ENCODE measurements at places on chromosomes 12 and 14. TPM values are rescaled to one million over a fixed set of nuclear protein-coding genes. Genes with fewer than 3 reads are reported as not detected.

DNA sequence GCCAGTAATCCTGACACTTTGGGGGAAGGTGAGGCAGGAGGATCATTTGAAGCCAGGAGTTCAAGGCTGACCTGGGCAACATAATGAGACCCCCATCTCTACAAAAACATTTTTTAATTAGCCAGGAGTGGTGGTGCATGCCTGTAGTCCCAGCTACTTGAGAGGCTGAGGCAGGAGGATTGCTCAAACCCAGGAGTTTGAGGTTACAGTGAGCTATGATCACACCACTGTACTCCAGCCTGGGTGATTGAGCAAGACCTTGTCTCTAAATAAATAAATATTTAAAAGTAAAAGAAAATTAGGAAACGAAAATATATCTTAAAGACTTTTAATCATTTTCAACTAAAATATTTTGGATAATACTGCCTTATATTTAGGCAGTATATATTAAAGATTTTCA, 25.9 kb downstream of the CKB start:
- no peak for DNase-seq

Gene NPAS3
- 0.01 TPM for polyA plus RNA-seq

GRCh38 chr12:47280543-47281300, 201.0 kb upstream of the AMIGO2 start:
- DNase-seq = no peak

- DNase-seq = no peak
These were observed 146.5 kb downstream of the ETV6 start for GRCh38 chr12:11795913-11796459.

GRCh38 chr14:92207012-92207927, 85.5 kb downstream of the CPSF2 start:
- DNase-seq = no peak

Gene SIX6
- polyA plus RNA-seq = not detected

Gene SIX1
- polyA plus RNA-seq = 0.01 TPM

DNA sequence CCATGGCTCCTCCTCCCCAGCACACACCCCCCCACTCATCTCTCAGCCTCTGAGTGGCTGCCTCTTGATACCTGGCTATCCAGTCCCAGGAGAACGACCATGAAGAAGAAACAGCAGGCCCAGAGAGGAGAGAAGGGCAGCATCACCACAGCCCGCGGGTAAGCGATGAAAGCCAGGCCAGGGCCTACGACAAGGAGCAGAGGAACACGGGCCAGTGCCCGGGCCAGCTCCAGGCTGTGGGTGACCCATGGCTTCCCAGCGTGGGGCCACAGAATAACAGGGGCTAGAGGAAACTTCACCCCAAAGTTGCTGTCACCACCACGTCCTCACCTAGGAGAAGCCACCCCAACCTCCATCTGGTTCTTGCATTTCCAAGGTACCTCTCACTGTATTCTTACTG, 10.4 kb upstream of the SLC6A12 start:
- DNase-seq = no peak

DNA sequence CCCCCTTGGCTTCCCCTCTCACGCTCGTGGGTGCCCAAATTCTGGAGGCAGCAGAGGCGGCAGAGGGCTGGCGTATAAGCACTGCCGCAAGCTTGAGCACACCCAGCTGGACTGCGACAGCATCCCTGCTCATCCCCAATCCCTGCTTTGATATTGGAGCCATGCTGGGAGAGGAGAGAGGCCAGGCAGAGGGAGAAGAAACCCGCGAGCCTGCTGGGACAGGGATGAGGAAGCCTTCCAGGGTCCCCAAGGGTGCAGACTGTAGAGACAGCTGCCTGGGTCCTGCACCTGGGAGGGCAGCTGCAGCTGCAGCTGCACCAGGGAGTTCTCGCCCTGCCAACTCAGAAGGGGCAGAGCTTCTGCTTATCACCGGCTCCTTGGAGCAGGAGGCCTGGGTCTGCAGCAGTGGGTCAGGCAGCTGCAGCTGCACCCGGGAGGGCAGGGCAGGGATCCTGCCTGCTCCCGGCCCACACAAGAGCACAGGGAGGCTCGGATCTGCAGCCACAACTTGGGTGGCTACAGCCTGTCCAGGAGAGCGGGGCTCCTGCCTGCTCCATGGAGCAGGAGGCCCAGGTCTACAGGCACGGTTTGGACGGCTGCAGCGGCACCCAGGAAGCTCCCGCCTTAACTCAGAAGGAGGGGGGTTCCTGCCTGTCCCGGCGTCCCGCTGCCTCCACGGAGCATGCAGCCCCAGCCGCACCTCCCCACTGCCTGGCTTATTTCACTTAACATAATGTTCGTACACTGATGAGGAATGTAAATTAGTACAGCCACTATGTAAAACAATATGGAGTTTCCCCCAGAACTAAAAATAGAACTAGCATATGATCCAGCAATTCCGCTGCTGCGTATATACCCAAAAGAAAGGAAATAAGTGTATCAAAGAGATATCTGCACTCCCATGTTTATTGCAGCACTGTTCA, 60.4 kb upstream of the SGPP1 start:
- no peak for DNase-seq

GRCh38 chr12:121781484-121781997, 11.9 kb downstream of the RHOF start:
- no peak for DNase-seq

Gene OR6C3
- not detected for polyA plus RNA-seq

DNA sequence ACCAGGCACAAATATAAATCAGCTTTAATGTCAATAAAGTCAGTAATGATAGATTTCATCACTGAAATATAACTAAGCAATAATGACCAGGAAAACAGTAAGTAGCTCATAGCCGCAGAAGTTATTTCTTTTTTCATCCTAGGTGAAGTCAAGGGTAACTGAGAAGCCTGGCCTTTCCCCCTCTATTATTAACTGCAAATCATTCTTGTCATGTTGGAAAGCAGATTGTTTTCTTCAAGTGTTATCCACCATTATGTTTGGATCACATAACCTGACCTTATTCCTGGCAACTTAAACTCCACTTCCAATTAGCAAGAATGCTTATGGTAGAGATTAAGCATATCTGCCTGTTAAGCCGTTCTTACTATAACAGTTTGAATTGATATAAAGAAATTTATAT, 603.4 kb upstream of the FOXG1 start:
- DNase-seq = no peak

Gene CGRRF1
- polyA plus RNA-seq = 19.5 TPM

Gene IFI27L1
- 17.4 TPM for polyA plus RNA-seq

- no peak for DNase-seq
These were observed 231.4 kb downstream of the PCNX1 start for GRCh38 chr14:71138448-71139293.

DNA sequence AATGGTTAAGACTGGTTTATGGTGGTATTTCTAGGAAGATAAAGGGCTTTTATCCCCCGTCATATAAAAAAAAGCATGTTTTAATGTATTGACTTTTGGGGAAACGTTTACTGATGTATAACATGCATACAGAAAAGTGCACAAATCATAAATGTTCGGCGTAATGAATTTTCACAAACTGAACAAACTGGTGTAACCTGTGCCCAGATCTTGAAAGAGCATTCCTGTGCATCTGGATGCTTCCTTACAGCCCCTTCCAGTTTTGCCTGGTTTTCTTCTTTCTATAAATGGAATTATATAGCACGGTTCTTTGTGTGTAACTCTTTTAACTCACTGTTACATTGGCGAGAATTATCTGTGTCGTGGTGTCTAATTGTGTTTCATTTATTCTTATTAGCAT, 693.8 kb upstream of the TBX3 start:
- DNase-seq = no peak

Gene ADGRD1
- polyA plus RNA-seq = not detected

DNA sequence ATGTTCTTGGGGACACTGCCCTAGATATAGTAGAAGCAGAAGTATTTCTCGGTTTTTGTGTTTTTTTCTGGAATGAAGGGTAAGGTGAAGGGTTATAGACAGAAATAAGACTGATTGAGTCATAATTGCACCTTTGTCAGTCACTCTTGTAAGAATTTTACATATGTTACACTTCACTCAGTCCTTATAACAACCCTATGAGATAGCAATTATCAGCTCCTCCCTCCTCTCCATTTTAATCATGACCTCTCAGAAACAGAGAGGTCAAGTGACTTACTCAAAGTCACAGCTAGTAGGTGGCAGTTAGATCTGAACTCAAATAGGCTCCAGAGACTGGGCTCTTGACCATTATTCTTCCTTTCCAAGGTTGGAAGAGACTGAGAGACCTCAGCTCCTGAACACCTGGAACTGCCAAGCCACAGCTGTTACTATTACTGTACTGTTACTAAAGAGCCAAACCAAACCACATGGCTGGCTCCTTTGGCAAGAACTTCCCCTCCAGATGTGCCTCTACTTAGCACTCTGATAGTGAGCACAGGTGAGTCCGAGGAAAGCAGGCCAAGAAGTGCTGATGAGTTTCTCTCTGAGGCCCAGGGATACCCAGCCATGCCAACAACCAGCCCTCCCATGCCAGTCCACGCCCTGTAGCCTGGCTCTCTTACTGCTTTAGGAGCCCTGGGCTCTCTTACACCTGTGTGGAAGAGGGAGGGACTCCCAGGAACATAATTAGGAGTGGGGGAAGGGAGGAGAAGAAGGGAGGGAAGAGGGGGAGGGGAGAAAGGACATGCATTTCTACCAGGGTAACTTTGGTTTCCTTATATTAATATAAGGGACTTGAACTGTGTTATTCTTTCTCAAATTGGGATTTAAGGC, 121.3 kb downstream of the CRADD start:
- no peak for DNase-seq

Gene STXBP6
- polyA plus RNA-seq = 0.63 TPM

DNA sequence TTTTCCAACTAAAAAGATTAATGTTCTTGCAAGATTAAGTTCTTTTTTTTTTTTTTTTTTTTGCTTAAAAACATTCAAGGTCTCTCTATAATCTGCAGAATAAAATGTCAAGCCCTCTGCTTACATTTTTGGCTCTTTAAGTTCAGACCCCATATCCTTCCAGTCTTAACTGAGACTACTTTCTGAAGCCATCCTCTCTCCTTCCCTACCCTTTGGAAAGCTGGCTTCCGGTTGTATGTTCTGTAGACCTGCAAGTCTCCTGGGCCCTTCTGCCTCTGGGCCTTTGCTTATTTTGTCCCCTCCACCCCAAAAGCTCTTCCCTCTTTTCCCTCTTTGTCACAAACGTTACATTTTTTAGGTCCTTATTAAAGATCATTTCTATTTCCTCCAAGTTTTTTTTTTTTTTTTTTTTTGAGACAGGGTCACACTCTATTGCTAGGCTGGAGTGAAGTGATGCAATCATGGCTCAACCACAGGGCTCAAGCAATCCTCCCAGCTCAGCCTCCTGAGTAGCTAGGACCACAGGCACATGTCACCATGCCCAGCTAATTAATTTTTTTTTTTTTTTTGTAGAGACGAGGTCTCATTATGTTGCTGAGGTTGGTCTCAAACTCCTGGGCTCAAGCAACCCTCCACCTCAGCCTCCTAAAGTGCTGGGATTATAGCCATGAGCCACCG, 46.5 kb downstream of the PTPRB start:
- DNase-seq = no peak

Gene SOAT2
- polyA plus RNA-seq = not detected

- DNase-seq = no peak
These were observed 106.4 kb downstream of the SCFD1 start for GRCh38 chr14:30728471-30728870.

GRCh38 chr14:72965249-72965648, 39.0 kb downstream of the DCAF4 start:
- no peak for DNase-seq

Gene SLC41A2
- polyA plus RNA-seq = 1.0 TPM

DNA sequence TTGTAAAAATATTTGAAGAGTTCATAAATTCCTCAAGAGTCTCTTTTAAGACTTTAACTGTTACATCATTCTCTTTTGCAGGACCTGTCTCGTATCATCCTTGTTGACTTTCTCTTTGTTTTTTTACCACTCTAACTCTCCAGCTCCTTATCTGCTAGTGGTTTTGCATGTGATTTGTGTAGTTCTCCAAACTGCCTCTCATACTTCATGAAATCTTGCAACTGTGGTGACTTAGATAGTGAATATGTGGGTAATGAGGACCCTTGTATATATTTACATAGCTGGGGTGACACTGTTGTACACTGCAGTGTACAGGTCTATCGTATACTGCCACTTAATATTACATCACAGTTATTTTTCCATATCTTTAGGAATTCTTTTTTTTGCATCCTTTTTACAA, 40.2 kb upstream of the EMP1 start:
- DNase-seq = no peak

Gene SLCO1C1
- not detected for polyA plus RNA-seq

Gene GPRC5D
- 0.32 TPM for polyA plus RNA-seq

- DNase-seq = no peak
These were observed 1.2 kb downstream of the PAWR start for GRCh38 chr12:79689477-79690141.

Gene PCED1B
- polyA plus RNA-seq = 3.7 TPM

Gene RTL1
- not detected for polyA plus RNA-seq

DNA sequence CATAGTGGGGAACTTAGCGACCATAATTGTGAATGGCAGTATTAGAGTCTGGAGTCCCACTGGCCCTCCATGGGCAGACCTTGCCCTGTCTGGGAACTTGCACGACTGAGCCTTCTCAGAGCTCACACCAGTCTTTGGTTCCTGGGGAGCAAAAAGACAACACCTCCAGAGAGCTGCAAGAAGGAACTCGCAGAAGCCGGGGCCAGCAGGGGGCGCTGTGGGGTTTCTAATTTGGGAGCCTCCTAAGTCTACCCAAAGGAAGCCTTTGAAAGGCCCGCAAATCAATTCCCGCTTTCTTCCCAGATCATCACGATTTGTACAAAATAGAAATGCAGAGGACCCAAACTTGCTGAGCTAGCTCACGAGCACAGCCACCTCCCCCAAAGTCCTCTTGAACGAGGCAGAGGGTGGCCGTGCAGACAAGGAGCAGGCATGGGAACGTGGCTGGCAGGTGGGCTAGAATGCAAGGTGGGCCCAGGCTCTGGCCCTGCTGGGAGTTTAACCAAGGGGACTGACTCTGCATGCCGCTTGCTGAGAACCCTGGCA, 46.3 kb upstream of the FBXO21 start:
- peak; percentile 35 for DNase-seq

- DNase-seq = no peak
These were observed 5.8 kb downstream of the ADSS1 start for GRCh38 chr14:104729835-104730181.

DNA sequence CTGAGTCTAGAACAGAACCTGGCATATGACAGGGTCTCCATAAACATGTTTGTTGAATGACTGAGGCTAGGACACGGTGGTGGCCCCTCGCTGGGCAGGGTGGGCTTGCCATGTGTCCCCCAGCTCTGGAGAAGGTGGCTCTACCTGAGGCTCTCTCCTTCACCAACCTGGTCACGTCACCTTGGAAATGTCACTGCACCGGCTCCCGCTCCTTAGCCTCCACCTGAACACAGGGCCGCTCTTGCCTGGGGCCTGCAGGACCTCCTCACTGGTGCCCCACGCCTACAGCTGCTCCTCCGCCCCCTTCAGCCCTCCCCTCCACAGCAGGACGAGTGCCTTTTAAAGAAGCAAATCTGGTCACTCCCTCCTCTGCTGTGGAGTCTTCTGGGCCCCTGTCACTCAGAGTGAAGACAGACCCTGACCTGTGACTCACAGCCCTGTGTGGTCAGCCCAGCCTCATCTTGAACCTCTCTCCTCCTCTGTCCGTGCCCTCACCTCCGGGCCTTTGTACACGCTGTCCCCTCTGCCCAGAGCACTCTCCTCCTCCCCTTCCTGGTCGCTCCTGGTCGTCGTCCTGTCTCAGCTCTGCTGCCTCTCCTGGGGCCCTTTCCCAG, 81.0 kb downstream of the ADGRD1 start:
- no peak for DNase-seq

Gene LGR5
- polyA plus RNA-seq = 0.05 TPM
